ENCODE measurements at places on chromosomes 16 and 17.
A peak's percentile ranks its signal among the peaks of the same experiment; 100 is the strongest.

- DNase-seq, result no peak
Measured at GRCh38 chr17:35856603-35857002, 12.1 kb downstream of the HEATR9 start.

- no peak for DNase-seq
Measured at GRCh38 chr16:16189842-16190241, 33.5 kb downstream of the ABCC6 start.

GRCh38 chr17:16926571-16927451 is 45.1 kb downstream of the TNFRSF13B start:
- DNase-seq, result no peak

DNA sequence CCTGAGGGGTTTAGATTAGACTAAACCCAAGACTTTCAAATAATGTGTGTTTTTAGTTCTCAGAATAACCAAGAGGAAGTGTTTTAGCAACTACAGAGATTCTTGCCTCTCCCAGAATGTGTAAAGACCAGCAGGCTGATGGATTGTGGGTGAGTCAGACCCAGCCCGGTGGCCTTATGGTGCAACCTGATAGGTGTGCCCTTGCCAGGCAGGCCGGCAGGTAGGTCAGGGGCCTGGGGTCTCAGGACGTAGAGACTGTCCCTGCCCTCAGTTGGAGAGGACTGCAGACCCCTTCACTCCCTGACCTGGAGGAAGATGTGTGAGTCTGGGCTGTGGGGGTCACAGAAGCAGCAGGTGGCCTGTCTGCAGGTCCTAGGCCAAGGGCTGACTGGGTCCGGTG is 47.2 kb upstream of the ACSF3 start:
- DNase-seq, result no peak

- peak; percentile 68 for DNase-seq
Measured at GRCh38 chr16:80824623-80825364, 20.4 kb upstream of the CDYL2 start.

- peak; percentile 95 for DNase-seq
Measured at GRCh38 chr17:81553616-81554181, 1.5 kb upstream of the FAAP100 start.

GRCh38 chr16:67146523-67147357 is 4.1 kb downstream of the B3GNT9 start:
- no peak for DNase-seq

GRCh38 chr17:65917560-65917959 is 274.4 kb downstream of the CEP112 start:
- no peak for DNase-seq

- no peak for DNase-seq
Measured at GRCh38 chr17:1473841-1474240, 17.8 kb upstream of the CRK start.

- DNase-seq, result no peak
Measured at GRCh38 chr16:2443555-2443954, 14.3 kb downstream of the CCNF start.

GRCh38 chr16:62475573-62475972 is 439.3 kb upstream of the CDH8 start:
- DNase-seq, result no peak

GRCh38 chr16:14378131-14378551 is 251.9 kb downstream of the PARN start:
- DNase-seq, result peak; percentile 28

DNA sequence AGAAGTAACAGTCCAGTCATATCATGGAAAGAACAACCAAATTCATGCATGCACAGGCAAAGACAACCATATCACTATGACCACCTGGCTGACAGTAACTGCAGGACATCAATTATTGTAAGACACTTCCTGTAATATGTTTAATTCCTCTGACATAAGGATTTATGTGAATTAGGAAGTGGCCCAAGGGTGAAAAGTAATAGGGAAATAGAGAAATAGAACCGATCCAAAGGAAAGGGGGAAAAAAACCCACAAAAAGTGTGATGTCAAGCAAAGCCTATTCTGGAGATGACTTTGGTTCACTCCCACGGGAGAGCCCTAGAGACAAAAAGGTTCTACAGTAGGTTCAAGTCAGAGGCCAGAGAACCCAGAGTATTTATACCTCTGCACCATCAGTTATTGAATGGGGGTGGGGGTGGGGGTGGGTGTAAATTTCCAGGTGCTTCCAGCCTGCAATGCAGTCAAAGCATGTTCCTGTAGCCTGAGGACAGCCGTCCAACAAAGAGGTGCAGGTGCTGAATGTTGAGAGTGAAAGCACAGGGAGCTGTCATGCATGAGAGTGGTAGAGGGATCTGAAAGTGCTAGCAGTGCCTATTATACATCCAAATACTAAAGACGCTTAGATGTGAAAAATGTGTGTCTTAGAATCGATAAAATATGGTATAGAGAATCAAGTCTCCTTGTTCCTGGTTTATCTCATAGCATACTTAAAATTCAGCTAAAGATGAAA is 95.6 kb upstream of the HLF start:
- DNase-seq, result no peak

DNA sequence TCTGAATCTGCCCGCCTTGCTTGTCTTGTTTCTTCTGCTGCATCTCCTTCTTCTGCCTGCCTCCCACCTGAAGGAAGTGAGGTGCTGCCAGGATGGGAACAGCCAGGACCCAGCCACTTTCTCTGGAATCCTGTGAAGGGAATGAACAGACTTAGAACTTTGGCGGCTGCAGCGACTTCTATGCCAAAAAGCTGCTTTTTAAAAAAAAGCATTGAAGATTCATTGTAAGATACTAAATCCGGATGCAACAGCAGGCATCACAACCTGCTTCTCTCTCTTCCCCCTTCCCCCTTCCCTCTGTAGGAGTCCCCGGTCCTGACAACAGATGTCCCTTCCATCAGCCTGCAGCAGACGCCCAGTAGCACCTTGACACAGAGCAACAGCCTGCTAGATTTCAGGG is 176.3 kb downstream of the HS3ST4 start:
- no peak for DNase-seq

DNA sequence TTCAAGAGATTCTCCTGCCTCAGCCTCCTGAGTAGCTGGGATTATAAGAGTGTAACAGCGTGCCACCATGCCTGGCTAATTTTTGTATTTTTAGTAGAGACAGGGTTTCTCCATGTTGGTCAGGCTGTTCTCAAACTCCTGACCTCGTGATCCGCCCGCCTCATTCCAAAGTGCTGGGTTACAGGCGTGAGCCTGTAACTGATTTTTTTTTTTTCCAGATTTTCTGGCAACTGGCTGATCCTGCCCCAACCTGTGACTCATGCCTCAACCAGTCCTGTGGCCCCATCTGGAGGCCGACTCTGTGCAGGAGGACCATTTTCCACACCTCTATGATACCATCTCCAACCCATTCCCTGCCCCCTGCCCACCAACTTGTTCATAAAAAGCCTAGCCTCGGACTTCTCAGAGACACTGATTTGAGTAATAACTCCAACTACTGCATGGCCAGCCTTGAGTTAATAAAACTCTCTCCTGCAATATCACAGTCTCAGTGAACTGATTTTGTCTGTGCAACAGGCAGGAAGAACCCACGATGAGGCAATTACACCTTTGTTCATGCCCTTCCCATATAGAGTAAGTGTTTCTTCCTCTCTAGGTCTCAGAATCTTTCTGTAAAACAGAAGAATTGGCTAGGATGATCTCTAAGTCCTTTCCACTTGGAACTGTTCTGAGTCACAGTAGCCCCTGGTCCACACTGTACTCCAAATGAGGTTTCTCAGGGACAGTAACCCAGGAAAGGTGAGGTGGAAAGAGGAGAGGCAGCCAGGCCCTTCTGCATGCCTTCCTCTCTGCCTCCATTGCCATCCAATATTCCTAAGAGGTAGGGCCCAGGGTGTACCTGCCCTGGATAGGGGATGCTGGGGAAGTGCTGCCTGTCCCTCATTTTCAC is 8.8 kb upstream of the CNOT1 start:
- DNase-seq, result peak; percentile 81

DNA sequence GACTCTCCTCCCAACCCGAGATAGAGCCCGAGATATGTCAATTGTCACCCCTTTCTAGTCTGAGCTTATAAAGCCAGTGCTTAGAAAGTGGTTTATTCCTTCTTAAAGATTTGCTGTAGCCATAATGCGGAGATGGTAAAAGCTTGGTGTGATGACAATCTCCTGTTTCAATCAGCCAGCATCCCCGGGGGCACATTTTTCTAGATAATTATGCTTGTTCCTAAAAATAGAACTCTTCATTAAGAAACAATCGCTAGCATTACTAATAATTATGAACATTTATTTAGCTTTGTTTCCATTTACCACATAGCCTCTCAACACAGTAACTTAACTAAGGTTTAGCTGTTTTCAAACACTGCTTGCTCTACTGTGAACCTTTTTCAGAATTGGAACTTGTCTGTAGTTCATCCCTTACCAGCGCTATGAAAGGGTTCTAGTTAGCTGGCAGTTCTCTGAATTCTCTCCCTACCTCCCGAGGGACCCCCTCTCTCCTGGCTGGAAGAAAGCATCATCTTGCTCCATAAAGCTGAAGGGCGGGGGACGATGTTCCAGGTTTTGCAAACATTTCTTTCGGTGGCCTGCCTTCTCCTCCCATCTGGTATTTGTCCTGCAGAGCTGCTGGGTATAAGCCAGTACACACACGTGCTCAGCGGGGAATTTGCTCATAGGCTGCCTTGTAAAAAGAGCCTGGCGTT is 922 bp upstream of the MRPL58 start:
- DNase-seq, result peak; percentile 28

- DNase-seq, result no peak
Measured at GRCh38 chr16:72131036-72131435, 37.4 kb downstream of the DHX38 start.

- DNase-seq, result no peak
Measured at GRCh38 chr16:81500833-81501521, 56.4 kb downstream of the CMIP start.

- DNase-seq, result peak; percentile 30
Measured at GRCh38 chr16:85650844-85651628, 37.7 kb downstream of the GINS2 start.

GRCh38 chr17:5410594-5411272 is 8.7 kb downstream of the NUP88 start:
- no peak for DNase-seq

DNA sequence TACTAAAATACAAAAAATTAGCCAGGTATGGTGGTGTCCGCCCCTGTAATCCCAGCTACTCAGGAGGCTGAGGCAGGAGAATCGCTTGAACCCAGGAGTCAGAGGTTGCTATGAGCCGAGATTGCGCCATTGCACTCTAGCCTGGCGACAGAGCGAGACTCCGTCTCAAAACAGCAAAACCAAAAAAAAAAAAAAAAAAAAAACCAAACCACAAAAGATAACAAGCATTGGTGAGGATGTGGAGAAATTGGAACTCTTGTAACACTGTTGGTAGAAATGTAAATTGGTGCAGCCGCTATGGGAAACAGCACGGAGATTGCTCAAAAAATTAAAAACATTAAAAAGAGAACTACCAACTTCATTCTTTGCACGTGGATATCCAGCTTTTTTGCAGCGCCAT is 119.4 kb downstream of the OR1D5 start:
- DNase-seq, result no peak

GRCh38 chr16:66084306-66084705 is 282.2 kb upstream of the CDH5 start:
- DNase-seq, result no peak
